NCI-H1436 treated with DMSO at 0.1 percent for 48 hours (cell line): ENCODE measurements at places on chromosomes 11 and 22.

DNA sequence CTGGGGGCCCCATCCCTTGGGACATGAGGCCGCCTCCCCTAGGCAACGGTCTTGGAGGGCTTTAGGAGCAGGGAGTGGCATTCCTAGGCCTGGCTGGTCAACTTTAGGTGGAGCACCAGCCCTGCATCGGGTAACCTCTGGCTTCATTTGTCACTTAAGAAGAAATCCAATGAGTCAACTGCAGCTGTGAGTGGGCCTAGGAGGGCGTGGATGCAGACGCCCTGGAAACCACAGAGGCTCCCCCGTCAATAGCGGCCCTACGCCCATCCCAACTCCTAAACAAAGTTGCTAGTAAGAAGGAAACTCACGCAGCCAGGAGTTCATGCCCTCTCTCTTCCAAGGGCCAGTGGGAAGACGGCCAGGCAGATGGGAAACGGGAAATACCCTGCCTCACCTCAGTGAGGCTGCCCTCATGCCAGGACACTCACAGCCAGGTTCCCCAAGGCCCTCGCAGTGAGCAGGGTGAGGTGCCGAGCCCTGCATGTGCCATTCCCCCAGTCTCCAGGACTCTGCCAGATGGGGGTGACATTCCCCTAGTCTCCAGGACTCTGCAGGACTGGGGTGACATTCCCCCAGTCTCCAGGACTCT lies 20.8 kb downstream of the BID start:
- no peak for DNase-seq

- no peak for DNase-seq
These were observed 825 bp downstream of the PTPMT1 start for GRCh38 chr11:47566149-47566698.

- no peak for DNase-seq
These were observed 1.0 kb downstream of the PIDD1 start for GRCh38 chr11:803770-804598.

DNA sequence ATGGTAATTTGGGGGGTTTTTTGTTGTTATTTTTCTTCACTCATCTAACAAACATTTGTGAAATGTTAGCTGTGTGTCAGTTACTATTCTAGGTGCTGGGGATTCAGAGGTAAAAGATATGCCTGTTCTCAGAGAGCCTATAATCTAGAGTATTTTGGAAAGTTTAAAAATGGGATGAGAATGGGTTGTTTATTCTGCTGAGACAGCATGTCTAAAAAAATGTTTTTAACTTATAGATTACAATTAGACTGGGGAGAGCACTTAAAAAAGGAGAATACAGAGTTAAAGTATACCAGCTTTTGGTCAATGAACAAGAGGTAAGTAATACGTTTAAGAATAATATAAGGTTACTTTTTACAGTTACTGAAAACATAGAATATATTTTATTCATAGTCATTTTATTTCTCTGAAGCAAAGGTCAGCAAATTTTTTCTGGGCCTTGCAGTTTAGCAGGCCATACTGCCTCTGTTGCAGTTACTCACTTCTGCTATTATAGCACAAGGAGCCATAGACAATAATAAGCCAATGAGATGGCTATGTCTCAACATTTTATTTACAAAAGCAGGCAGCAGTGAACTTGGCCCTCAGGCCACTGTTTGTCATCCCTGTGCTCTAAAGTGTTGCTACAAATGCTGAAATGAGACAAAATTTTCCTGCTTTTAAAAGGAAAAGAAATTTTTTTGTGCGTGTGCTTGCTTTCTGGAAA lies 60.0 kb downstream of the DKK3 start:
- no peak for DNase-seq

- no peak for DNase-seq
These were observed 101.7 kb downstream of the NECTIN1 start for GRCh38 chr11:119627286-119627685.

DNA sequence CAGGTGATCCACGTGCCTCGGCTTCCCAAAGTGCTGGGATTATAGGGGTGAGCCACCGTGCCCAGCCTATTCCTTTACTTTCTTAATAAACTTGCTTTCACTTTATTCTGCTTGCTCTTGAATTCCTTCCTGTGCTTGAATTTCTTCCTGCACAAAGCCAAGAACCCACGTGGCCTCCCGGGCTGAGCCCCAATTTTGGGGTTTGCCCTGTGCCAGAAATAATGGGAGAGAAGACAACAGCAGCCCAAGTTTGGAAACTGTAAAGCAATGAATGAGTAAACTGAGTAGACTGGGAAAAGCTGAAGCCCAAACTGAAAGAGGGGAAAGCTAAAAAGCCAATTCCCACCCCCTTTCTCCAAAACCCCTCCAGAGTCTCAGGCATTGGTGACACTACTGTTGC lies 136.4 kb downstream of the NECTIN1 start:
- DNase-seq = no peak

GRCh38 chr11:86193297-86194095 lies 51.1 kb upstream of the EED start:
- DNase-seq = peak; percentile 61

DNA sequence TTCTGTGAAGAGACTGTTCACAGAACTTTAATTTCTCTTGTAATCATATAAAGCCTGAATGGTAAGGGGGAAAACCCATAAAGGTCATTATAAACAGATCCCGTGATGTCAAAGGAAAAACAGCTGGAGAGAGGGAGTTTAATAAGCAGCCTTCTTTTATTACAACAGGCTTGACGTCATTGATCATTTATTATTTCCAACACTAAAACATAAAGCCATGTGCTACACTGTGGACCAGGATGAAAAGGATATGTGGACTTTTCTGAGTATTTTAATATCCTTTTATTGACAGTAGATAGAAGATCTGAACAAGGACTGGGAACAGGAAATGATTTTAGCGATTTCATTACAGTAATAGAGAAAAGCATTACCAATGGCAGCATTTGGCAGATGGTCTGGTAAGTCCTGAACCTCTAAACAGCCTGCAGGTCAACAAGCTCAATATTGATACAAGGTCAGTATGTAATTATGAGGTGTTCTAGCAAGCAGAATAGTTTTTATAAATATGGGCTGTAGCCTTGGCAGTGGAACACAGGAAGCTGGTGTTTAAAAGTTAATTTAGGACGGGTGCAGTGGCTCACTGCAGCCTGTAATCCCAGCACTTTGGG lies 25.1 kb upstream of the TPH1 start:
- DNase-seq = no peak

DNA sequence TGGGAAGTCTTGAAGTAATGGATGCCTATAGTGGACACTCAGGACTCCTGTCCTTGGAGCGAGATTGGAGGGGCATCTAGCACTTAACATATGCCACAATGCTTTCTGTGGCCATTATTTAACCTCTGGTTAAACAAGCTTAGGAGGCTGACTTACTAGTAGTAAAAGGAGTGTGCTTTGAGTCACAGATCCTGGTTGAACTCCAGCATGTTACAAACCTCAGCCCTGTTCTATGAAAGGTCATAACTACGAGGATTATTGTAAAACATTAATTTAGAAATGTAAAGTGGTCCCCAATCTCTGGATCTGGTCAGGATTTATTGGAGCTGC lies 1.1 kb upstream of the LBHD1 start:
- DNase-seq = no peak

DNA sequence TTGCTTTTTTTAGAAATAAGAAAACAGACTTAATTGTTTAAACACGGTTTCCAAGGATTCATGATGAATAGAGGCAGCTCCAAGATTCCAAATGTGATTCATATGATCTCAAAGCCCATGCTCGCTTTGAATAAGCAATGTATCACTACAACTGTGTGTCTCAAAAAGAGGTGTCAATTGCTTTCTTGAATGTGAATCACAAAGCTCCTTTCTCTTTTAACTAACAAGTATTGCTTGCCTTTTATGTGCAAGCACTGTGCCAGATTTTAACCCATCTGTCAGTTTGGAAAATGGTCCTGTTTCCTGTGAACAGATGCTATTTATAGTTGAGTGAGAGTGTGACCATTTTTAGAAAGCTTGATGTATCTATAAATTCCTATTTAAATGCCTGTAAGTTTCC lies 6.5 kb downstream of the OOSP1 start:
- no peak for DNase-seq

DNA sequence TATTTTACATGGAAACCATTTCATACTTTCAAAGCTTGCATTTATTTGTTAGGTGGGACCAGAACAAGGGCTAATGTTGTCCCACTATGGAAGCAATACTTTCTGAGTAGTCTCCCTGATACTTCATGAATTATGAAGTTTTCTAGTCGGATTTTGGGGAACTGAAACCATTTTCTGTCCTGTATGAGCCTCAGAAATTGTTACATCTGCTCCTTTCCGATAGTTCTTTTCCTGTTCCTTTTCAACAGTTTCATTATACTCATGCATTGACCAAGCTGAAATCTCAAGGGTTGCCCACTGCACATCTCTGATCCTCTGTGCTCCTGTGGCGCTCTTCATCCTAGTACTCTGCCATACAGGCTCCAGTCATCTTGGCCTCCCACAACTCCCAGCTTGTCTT lies 31.5 kb upstream of the GLYATL1 start:
- no peak for DNase-seq

DNA sequence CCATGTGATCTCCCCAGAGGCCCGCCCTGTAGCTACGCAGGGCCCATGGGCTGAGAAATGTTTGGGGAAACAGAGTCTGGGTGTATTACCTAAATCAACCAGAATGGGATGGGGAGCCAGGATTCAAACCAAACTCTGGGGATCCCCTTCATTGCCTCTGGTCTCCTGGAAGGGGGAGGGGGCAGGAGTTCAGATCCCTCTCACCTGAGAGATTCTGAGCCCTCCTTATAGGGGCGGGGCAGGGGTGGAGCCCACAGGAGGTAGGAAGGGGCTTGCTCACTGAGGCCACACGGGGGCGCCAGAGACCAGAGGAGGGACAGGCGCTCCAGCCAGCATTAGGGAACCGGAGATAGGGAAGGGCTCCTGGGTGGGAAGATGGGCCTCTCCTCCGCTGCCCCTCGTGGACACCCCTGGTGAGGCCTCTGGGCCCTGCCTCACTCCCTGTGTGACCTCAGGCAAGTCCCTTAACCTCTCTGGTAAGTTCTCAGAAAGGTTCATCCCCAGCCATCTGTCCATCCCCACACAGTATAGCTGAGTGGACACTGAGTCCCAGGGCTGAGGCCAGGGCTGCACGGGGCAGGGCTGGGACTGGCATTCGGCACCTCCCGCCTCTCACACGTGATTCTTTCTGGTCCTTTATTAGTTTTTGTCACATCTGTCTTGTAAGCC lies 2.7 kb upstream of the CDC42BPG start:
- DNase-seq = peak; percentile 69

GRCh38 chr11:119701591-119702549 lies 27.1 kb downstream of the NECTIN1 start:
- DNase-seq = no peak

- no peak for DNase-seq
These were observed 50.6 kb upstream of the APOA1 start for GRCh38 chr11:116888024-116888423.

- DNase-seq = no peak
These were observed 17.0 kb downstream of the CDKN1C start for GRCh38 chr11:2868506-2869133.

GRCh38 chr11:75472081-75472732 lies 39.2 kb upstream of the KLHL35 start:
- DNase-seq = no peak

DNA sequence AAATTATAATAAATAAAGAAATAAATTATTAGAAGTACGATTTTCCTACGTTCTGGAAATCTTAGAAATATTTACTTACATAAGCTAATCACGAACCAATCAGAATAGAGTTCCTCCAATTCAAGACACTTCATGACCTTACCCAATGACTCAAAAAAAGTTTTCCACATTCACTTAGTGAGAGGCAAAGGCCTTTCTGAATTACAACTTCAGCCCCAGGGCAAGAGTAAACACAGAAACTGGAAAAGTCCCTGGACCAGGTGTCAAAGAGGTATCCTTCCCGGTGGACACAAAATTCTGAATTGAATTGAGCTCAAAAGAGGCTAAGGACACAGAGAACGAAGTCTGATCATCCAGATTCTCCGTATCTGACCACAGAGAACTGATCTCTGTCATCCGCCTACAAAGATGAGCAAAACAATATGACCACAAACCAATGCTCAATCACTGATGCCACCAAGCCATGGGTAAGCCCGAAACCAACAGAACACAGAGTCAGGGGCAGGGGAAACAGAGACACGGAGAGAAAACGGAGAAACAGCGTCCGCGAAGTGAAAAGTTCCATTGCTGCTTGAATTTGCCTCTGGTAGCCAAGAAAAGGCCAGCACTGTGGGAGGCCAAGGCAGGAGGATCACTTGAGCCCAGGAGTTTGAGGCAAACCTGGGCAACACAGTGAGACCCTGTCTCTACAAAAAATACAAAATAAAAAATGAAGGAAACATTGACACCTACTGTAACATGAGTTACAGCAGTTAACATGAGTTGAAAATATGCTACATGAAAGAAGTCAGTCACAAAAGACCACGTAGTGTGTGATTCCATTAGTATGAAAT lies 6.8 kb downstream of the BID start:
- DNase-seq = no peak

DNA sequence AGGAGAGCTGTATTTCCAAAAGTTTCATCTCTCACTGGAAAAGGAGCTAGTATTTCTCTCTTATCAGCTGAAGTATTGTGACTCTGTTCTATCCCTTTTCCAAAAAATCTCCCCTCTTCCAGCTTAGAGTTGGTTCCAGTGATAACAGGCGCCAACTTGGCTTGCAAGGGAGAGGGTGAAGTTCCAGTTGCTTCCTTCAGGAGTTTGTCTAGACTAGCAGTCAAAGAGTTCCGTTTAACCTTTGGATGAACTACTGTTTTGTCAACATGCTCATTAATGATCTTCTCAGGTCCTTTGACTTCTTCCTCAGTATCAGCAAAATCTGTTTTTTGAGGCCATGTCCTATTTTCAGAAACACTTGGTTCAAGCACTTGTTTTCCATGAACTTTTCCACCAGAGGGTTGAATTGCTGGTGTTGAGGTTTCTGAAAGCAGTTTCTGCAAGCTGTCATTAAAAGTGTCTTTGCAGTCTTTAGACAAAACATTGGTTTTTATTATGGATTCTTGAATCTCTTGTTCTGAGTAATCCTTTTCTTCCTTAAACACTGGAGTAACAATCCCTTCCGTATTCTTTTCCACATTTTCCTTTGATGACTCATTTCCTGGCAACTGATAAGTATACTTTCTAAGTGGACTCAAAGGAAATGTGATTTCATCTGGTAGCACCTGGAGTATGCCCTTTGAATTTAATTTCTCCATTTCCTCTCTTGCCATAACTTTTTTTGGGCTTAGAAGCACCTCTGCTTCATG lies 39.7 kb upstream of the CCDC89 start:
- no peak for DNase-seq

DNA sequence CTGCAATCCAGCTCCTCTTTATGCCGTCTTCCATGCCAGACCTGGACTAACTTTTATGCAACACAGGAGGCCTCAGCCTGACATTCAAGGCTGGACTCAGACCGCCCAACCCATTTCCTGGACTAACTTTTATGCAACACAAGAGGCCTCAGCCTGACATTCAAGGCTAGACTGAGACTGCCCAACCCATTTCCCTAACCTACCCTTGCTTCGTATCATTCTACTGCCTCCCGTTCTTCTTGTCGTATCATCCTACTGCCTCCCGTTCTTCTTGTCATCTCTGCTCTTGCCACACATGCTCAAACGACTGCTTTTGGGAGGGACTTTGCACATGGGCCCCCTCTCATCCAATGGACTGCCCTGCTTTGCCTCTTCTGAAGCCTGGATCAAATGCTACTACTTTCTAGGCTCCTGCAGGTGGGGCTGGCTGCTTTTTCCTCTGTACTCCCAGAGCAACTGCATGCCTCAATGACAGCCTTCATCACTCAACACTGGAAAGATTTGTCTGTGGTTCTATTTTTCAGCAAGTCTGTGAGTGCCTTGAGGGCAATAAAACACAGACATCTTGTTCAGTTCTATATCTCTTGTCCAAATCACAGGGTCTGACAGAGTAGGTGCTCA lies 7.8 kb downstream of the TBC1D10A start:
- DNase-seq = no peak
